Esophagus squamous epithelium (tissue), 5 donors: ENCODE measurements at places on chromosomes 2 and 18. TPM values are rescaled to one million over a fixed set of nuclear protein-coding genes. Genes with fewer than 3 reads are reported as not detected.

ACVR1C gene
- not detected for total RNA-seq

SKOR2 gene
- total RNA-seq, result not detected

EVA1A gene
- 0.26 TPM for total RNA-seq

SCN3A gene
- total RNA-seq, result 0.57 TPM

DYSF gene
- 3.0 TPM for total RNA-seq

CNRIP1 gene
- total RNA-seq, result 2.3 TPM

POTEC gene
- total RNA-seq, result not detected

GATA6 gene
- 0.08 TPM for total RNA-seq

GTF2A1L gene
- 4.0 TPM for total RNA-seq

CTDP1 gene
- total RNA-seq, result 15.3 TPM

RAMP1 gene
- total RNA-seq, result 11.3 TPM

COL3A1 gene
- 14.9 TPM for total RNA-seq

UPP2 gene
- not detected for total RNA-seq

FEV gene
- 2.1 TPM for total RNA-seq

TPO gene
- total RNA-seq, result 3.4 TPM

ICA1L gene
- 8.0 TPM for total RNA-seq

REG3G gene
- not detected for total RNA-seq

POTEI gene
- total RNA-seq, result not detected

FHOD3 gene
- 3.1 TPM for total RNA-seq

CDH2 gene
- 0.11 TPM for total RNA-seq

PDE1A gene
- 2.4 TPM for total RNA-seq

BCL2 gene
- 17.4 TPM for total RNA-seq

CRACDL gene
- total RNA-seq, result 6.5 TPM

KCTD18 gene
- total RNA-seq, result 6.9 TPM

NLRC4 gene
- 0.44 TPM for total RNA-seq
